ENCODE measurements at places on chromosomes 5 and 9.
A peak's percentile ranks its signal among the peaks of the same experiment; 100 is the strongest.

DNA sequence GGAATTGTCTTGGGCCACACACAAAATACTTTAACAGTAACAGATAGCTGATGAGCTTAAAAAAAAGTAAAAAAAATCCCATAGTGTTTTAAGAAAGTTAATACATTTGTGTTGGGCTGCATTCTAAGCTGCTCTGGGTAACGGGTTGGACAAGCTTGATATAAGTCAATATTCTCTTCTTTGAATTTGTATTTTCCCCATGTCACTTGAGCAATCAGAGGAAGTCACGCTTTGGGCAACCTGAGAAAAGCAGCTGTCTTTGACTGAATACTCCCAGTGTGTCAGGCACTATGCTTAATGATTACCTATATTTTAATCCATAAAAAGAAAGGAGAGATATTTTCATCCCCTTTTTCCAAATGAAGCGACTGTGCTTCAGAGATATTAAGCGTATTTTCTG lies 84.9 kb downstream of the ATP10B start:
- no peak for DNase-seq

DNA sequence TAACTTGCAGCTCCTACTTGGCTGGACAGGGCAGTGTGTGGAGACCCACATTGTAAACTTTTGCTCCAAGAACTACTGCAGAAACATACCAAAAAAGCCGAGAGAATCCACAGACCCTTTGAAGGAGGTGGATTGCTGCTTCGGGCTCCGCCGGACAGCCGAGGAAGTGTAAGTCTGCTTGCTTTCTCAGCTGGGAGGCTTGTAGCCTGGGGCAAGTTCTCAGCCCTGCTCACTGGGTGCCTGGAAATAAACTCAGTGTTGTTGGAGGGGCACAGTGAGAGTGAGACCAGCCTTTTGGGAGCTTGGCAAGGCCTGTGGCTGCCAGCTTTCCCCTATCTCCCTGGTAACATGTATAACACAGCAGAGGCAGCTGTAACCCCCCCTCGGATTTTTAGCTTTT lies 215.6 kb downstream of the SYK start:
- DNase-seq: no peak

- no peak for DNase-seq
These were observed 10.7 kb upstream of the SLC6A7 start for GRCh38 chr5:150179019-150179620.

GRCh38 chr5:149829954-149830353 lies 99.8 kb downstream of the PPARGC1B start:
- DNase-seq: peak; percentile 53

DNA sequence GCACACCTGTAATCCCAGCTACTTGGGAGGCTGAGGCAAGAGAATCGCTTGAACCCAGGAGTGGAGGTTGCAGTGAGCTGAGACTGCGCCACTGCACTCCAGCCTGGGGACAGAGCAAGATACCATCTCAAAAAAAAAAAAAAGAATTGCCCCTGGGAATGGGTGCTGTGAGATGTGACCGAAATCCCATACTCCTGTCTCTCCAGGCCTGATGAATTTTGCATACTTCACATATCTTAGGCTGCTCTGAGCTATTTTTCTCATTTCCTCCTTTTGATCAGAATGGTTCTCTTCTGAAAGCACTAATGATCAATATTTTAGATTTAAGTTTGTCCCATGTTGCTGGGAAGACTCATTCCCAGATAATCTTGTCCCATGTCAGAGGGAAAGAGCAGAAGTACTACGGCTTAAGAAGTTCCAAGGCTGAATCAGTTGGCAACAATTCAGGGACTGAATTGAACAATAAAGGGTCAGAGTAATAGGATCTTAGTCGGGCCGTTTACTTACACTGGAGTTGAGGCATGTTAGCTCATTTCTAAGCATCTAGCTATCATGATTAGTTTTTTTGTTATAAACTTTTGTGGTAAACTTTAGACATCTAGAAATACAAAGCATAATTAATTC lies 44.2 kb upstream of the TENT2 start:
- no peak for DNase-seq

GRCh38 chr5:116573702-116574366 lies 789 bp downstream of the SEMA6A start:
- DNase-seq: peak; percentile 69

- DNase-seq: no peak
These were observed 45.7 kb upstream of the KCNN2 start for GRCh38 chr5:114316167-114316566.

DNA sequence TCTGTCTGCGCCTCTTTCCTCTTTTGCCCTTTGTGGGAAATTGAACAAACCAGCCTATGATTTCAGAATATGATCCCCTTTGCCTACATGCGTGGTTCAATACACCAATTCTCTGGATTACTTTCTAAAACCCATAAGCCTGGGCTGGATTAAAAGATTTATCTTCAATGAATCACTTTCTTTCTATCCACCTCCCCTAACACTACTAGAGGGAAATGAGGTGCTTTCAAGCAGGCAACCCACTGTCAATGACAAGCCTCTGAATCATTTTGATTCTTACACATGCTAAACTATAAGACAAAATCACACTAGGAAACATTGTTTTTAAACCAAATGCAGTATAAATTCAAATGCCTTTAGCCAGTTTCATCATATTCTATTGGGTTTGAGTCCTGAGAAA lies 257.5 kb downstream of the AGTPBP1 start:
- no peak for DNase-seq

DNA sequence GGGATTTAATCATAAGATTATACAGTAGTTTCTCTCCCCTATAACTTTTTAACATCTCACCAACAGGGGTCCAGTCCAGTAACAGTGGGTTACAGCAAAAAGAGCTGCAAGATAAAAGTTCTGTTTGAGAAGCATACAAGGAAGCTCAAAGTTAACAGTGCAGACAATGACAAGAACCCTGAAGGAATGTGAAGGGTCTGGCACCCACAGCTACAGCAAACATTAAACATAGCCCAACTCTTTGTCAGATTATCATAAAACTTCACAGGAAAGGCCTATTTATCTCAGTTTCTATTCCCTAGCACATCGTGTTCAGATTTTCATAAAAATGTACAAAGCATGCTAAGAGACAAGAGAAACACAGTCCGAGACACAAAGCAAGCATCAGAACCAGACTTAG lies 309.4 kb downstream of the DIRAS2 start:
- no peak for DNase-seq

DNA sequence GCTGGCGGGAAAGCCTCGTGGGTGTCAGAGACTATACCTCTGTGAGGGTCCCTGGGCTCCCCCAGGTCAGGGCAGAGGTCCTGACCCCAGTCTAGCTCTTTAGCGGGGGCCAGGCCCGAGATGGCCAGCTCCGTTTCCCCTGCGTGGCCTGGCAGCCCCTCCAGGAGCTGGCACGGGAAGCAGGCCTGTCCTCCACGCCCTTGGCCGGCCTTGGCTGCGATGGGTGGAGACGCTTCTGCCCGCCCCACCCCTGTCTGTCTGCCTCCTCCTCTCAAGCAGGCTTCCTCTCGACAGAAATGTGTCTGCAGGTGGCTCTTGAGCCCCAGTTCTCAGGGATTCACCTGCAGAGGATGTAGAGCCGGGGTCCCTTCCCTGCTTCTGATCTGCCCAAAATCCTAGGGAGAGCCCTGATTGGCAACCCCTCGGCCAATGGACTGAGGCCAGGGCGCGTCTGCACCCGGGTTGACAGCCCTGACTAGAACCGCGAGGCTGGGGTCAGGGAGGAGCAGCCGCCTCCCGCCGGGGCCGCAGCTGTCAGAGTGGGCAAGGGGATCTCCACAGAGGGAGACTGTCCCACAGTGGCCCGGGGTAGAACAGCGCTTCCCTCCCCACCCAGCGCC lies 2.6 kb upstream of the GRIN1 start:
- DNase-seq: no peak

Data from SK-N-SH (cell line).